ENCODE measurements at places on chromosomes 2 and 18.

- DNase-seq, result no peak
These were observed 91.4 kb upstream of the ASAP2 start for GRCh38 chr2:9115229-9115628.

- no peak for DNase-seq
These were observed 22.0 kb downstream of the NPPC start for GRCh38 chr2:231904161-231904611.

GRCh38 chr2:104321796-104322349 lies 532.0 kb upstream of the POU3F3 start:
- no peak for DNase-seq

DNA sequence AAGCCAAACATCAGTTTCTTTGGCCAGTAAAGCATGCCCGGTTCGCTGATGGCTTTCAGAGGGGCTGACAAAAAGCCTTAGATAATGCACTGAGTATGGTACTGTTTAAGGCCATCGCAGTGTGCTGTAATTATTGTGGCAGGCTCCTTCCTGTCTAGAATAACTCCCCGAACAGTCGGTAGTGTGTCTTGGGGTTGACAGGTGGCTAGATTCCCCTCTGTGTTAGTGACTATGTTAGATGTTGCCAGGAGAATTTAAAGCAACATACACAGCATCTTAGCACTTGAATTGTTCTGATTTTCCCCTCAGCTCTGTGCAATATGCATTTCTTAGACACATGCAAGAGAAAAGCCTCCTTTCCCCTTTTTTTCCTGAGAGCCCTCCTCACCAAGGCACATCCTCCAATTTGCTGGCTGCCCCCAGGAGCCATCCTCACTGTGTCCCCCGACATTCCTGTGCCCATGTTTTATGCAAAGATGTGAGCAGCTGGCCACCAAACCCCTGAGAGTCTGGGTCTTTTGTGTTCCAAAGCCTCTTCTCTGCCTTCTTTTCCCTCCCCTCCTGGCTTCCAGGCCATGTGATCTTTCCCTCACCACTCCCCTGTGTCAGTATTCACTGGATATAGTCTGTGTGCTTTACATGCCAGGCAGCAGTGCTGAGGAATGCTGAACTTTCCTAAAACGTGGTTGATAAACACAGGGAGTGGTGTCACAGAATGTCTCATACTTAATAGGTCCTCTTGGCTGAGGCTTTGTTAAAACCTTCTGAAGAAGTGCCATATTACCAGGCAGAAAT lies 331.5 kb downstream of the HRH4 start:
- no peak for DNase-seq

GRCh38 chr2:72278046-72278445 lies 130.4 kb upstream of the CYP26B1 start:
- no peak for DNase-seq

Measured in T-helper 2 cell (primary cell).